ENCODE measurements at places on chromosomes 2 and 18.

GRCh38 chr2:12827721-12828120, 111.0 kb downstream of the TRIB2 start:
- DNase-seq, result no peak

- DNase-seq, result no peak
Measured at GRCh38 chr18:30613467-30613801, 429.1 kb downstream of the DSC3 start.

DNA sequence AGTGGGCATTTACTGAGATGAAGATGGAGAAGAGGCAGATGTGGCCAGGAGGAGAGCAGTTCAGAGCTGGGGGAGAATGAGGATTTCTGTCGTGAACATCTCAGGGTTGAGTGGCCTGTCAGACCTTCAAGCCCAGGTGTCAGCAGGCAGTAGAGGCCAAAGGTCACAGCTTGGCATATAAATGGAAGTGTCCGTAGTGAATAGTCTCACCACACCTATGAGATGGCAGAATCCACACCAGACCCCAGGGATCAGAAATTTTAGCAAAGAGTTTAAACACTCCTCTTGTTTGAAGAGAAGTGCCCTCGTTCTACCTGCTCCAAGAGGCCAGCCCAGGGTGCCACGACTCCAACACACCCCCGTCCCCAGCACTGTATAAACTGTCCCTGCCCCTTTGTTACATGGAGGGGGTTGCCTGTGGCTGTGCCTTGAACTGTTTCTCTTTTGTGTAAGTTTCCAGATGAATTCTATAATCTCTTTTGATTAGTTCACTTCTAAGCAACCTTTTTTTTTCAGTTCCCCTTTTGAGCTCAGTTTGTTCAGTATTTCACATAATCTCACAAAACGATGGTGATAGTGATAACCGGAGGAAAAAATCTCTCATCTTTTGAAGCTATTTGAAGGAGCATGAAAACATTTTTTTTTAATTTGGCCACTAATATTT, 69.0 kb upstream of the TTC39C start:
- no peak for DNase-seq

- DNase-seq, result no peak
Measured at GRCh38 chr2:219508971-219509779, 5.1 kb upstream of the ASIC4 start.

- DNase-seq, result no peak
Measured at GRCh38 chr18:13910986-13911385, 4.3 kb downstream of the MC2R start.

GRCh38 chr2:102788216-102788884, 26.5 kb downstream of the TMEM182 start:
- no peak for DNase-seq

- peak; percentile 9 for DNase-seq
Measured at GRCh38 chr2:195388028-195388427, 269.0 kb upstream of the SLC39A10 start.

- DNase-seq, result peak; percentile 84
Measured at GRCh38 chr2:224946895-224947294, 95.4 kb downstream of the DOCK10 start.

DNA sequence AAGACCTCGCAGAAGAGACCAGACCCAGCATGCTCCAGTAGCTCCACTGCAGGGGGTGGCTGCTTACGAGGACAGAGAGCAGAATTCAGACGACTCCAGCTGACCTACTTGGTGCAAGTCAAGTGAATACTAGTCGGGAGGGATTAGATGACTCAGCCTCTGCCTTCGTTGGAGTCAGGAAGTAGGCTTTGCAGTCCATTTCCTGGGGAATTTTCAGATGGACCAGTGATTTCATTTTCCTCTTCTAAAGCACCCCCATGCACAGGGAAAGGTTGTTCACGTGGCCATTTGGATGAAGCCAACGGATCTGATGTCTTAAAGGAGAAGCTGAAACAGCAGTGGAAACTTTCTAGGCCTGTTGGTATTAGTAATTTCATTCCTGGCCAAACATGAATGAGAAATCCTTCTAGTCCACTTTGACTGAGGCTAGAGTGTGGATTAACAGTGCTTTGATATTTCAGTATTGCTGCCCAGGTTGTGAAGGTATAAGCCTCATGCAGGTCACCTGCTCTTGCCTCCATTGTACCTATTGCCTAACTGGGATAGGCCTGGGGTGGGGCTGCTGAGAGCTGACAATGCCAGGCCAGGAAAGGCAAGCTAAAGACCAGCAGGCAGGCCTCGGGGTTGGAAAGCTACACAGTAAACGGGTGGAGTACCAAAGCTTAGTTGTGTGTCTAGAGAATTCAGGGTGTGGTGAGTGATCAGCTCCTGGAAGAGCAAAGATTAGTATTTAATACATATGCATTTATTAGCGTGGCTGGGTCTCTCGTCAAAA, 117.6 kb upstream of the FOSL2 start:
- no peak for DNase-seq

GRCh38 chr2:47006374-47007222, 91.0 kb upstream of the MCFD2 start:
- no peak for DNase-seq

GRCh38 chr2:157182834-157183396, 74.6 kb upstream of the GALNT5 start:
- no peak for DNase-seq

DNA sequence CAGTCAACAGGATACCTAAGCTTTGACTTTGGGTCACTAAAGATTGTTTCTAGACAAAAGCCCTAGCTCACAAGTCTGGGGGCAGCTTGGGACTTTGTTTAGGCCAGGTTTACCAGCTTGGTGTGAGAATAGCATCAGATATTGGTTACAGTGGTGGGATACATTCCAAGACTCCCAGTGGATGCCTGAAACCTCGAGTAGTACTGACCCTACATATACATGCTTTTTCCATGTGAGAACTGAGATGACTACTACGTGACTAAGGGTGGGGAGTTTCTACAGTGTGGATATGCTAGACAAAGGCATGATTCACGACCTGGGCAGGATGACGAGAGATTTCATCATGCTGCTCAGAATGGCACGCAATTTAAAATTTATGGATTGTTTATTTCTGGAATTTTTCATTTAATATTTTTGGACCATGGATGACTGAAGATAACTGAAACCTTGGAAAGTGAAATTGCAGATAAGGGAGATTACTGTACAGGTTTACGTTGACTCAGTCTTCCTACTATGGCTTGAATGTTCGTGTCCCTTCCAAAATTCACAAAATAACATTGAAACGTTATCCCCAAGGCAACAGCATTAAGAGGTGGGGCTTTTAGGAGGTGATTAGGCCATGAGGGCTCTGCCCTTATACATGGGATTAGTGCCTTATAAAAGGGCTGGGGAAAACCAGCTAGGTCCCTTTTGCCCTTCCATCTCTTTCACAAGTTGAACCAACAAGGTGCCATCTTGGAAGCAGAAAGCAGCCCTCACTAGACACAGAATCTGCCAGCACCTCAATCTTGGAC, 50.2 kb upstream of the CTAGE1 start:
- DNase-seq, result no peak

DNA sequence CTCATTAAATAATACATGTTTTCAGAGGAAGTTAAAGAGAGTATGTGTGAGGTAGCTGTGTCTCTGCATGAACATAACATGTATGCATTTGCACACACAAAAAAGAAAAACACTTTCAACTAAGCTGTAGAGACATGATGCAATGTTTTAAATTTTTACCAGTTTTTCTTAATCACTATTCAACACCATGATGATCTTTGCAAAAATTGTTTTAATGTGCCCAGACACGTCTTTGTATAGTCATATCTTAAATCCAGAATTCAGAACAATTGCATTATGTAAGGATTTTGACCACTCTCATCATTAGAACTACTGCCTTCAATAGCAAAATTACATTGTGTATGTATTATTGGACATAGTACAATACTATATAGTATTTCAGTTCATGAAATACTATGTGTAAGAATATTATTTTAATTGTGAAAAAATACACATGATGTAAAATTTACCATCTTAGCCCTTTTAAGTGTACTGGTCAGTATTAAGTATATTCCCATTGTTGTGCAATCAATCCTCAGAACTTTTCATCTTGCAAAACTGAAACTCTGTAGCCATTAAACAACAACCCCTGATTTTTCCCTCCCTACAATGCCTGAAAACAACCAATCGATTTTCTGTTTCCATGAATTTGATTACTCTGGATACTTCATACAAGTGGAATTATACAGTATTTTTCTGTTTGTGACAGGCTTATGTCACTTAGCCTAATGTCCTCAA, 104.5 kb upstream of the ACVR2A start:
- no peak for DNase-seq

- DNase-seq, result no peak
Measured at GRCh38 chr2:239196474-239197021, 204.3 kb downstream of the HDAC4 start.

DNA sequence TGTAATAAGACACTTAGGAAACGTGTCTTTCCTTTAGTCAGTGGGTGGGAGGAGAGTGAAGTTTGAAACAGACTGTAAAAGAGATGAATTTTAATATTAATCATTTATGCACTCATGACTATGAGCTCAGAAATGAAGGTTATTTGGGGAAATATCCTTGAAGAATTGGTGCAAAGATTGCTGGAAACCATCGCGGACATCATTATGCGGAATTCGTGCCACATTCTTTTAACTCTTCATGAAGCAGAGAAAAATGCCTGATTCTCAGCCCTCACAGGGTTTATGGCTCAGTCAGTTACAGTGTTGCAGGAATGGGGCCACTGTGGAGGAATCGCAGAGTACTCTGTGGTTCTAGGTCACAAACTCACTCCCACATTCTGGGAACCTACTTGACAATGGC, 109.7 kb downstream of the RGPD3 start:
- DNase-seq, result no peak

GRCh38 chr2:25561136-25561850, 112.1 kb downstream of the DTNB start:
- no peak for DNase-seq

- no peak for DNase-seq
Measured at GRCh38 chr2:130870161-130870485, 33.4 kb downstream of the ARHGEF4 start.

DNA sequence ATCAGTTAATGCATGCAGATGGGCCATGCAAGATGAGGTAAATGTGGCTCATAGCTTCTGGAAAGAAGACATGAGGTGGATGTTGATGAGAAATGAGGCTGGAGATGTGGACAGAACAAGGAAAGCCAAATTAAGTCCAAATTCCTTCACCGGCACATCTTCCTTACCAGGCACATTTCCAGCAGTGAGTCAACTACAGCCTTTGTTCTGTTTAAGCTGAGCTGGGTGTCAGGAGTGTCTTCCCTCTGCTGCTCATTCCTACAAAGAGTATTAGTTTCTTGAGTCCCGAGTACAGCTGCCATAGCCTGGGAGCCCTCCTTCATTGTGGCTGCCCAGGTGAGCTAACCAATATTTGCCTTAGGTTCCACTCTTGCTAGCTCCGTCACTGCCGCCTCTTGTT, 945.0 kb downstream of the SLC4A3 start:
- DNase-seq, result no peak

- no peak for DNase-seq
Measured at GRCh38 chr2:3737128-3737527, 33.8 kb downstream of the DCDC2C start.

DNA sequence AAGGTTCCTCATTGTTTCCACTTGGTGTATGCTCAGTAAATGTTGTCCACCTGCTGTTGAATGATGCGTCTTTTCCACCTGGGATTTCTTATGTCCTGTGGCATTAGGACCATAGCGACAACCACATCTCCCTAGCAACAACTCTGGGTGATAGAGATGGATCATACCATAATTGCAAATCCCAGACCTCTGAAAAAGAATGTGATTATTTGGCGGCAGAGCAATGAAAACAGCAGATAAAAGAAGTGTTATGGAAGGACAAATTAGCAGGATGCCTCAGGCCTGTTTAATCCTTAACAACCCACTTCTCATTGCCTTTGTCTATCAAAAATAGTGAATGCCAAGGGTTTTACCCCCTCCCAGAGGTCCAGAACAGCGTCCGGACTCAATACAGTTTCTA, 278.9 kb downstream of the TSN start:
- DNase-seq, result no peak

- no peak for DNase-seq
Measured at GRCh38 chr2:136133586-136133985, 15.6 kb upstream of the CXCR4 start.

DNA sequence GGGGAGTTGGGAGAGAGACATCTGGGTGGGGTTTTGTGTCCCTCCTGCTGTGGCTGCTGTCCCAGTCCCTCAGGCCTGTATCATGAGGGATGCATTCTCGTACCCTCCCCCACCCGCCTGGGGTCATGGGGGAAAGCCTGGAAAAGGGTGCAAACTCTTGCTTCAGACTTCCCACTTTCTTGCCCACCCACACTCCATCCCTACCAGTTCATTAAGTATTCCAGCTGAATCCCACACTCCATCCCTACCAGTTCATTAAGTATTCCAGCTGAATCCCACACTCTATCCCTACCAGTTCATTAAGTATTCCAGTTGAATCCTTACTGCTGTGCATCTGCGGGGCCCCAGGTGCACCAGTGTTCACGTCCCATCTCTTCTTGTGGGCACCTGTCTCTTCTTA, 116.3 kb downstream of the ACAA2 start:
- no peak for DNase-seq

DNA sequence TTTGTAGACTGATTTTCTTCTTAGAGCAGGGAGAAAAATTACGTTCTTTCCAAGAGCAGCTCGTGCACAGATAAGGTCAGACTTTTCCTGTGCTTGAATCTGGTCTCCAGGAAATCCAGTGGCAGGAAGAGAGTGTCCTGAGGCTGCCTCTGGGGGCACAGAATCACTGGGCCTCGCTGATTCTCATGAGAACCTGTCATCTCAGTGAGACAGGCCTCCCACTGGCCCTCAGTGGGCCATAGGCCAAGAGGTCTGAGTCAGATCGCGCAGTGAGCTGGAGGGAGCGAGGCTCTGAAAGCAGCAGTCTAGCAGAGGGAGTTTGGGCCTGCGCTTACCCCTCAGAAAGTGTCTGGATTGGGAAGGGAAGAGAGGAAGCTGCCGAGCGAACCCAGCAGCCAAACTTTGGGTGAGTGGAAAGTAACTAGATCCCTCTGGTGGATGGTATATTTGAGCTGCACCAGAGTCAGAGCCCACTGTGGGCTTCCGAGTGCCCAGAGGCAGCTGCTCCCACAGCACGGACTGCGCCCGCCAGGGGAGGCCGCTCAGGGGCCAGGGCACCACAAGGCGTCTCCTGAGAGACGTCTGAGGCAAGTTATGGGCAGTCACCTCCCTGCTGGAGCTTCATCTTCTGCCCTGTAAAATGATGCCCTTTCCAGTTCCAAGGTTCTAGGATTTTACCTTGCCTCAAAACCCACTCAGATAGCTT, 8.2 kb downstream of the GDF7 start:
- DNase-seq, result no peak

GRCh38 chr2:28128281-28128950, 237.9 kb downstream of the BABAM2 start:
- DNase-seq, result no peak

All from NAMALWA (cell line).